Hematopoietic multipotent progenitor cell treated with erythropoietin and hydrocortisone succinate and interleukin-3 and kit ligand, for 8 days (in vitro differentiated cells): ENCODE measurements at places on chromosomes 4 and X.

GRCh38 chr4:76654791-76655190 lies 219.8 kb downstream of the SHROOM3 start:
- DNase-seq, result no peak

GRCh38 chr4:170750519-170750918 lies 660.8 kb upstream of the AADAT start:
- no peak for DNase-seq

GRCh38 chr4:159177265-159178150 lies 74.6 kb downstream of the RAPGEF2 start:
- no peak for DNase-seq

DNA sequence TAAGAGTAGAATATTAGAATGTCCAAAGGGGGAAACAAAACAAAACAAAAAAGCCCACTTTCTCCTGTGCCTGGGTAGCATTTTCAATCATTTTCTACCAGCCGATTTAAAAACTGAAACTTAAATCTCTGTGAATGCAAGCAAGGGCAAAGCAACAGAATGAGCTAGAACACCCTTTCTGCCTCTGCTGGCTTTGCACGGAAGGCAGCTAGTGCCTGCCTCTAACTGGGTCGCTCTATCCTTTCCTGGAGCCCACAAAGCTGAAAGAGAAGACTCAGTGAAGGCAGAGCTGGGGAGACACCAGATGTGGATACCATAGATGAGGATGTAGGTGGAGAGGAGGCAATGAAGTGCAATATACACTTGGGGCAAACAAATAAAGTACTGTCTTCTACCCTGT lies 248.9 kb upstream of the TTC29 start:
- no peak for DNase-seq

- no peak for DNase-seq
Observed at GRCh38 chr4:165610679-165611437, 232.1 kb downstream of the CPE start.

DNA sequence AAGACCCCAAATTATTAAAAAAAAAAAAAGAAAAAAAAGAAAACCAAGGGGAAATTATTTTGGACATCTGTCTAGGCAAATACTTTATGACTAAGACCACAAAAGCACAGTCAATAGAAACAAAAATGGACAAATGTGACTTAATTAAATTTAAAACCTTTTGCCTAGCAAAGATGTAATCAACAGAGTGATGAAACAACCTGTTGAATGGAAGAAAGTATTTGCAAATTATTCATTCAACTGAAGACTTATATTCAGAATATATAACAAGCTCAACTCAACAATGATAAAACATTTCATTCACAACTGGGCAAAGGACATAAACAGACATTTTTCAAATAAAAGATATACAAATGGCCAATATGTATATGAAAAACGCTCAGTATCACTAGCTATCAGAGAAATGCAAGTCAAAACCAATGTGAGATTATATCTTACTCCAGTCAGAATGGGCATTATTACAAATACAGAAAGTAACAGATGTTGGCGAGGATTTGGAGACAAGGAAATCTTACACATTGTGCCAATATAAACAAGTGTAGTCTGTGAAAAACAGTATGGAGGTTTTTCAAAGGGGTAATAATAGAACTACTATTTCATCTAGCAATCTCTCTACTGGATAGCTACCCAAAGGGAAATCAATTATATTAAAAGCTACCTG lies 67.1 kb downstream of the FAAH2 start:
- no peak for DNase-seq

DNA sequence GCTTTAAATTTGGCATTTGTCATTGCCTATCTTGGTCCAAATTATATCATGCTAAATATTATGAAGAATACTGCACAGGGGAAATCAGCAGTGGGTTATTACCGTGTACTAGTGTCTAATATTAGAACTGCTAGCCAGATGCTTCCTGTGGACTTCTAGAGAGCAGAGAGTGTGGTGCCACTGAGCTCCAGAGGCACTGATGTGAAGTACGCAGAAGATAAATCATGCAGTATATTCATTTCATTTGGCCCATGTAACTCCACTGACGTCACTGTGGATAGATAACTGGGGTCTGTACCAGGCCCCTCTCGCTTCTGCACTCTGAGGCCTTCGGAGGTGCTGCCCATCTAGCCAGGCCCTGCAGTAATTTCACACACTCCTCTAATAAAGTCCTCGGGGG lies 80.0 kb downstream of the ALPK1 start:
- DNase-seq, result no peak

DNA sequence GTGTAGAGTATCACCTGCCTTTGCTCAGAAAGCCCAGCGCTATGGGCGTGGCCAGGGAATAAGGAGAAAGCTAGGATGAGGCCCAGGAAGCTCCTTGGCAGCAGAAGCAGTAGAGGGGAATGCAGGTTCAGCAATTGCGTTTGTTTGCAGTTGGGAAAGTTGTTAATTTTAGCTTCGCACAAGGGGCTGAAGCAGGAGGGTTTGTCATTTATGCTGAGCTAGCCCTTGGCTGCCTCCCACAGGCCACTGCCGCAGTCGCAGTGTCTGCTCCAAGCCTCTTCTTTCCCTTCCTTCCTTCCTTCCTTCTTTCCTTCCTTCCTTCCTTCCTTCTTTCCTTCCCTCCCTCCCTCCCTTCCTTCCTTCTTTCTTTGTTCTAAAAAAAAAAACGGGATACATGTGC lies 21.5 kb downstream of the FRMPD3 start:
- no peak for DNase-seq

DNA sequence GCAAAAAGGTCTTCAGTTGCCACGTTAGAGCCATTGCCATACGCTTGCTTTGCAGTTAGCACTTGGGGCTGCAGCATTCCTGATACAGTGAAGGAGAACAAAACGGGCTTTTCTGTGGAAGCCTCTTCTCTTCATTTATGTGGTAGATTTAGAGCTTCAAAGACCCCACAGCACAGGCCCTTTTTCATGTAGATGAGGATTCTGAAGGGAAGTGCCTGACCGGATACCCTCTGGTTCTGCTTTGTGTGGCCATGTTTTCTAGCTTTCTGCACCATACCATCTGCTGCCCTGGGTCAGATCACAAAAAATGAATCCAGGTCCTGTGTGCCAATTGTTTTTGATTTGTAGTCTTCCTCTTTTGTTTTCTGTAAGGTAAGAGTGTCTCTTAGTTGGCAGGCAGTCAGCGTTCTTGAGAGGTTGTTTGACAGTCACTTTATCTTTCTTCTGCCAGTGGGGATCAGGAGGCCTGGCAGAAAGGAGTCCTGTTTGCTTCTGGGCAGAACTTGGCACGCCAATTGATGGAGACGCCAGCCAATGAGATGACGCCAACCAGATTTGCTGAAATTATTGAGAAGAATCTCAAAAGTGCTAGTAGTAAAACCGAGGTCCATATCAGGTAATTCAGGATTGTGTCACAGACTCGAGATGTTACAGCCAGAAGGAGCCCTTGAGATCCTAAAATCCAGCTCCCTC lies 7.7 kb downstream of the LAP3 start:
- DNase-seq, result no peak

DNA sequence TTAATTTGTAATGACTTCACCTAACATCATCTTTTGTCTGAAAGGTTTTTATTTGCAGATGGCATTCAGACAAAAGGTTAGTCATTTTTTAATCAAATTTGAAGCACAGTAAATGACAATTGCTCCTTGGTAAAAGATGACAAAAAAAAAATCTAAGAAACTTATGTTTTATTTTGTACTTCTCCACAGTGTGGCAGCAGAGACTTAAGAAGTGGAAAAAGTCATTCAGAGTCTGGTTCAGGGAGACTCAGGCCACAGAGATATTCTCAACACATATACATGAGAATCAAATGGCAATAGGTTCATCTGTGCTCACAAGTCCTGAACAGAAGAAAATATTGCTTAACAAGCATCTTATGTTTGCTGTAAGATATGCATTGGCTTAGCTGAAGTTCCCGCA lies 436.2 kb downstream of the KCNIP4 start:
- peak; percentile 45 for DNase-seq

- no peak for DNase-seq
Observed at GRCh38 chrX:148466292-148466691, 34.1 kb upstream of the AFF2 start.

DNA sequence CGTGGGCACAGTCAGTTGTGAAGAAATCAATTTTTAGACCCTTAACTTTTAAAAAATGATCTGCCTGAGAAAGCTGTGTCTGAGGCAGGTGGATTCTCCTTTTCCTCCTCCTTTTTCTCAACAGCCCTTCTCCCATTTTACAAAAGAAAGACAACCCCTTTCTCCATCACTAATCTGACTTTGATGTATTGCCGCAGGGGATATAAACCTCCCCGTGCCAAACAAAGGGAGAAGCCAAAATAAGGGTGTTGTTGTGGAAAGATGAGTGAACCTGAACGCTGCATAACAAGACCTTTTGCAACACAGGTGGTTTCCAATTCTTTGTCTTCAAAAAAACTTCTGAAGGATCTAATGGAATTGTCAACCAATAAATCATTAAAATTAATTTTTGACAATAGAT lies 8.4 kb upstream of the FHL1 start:
- DNase-seq, result no peak

DNA sequence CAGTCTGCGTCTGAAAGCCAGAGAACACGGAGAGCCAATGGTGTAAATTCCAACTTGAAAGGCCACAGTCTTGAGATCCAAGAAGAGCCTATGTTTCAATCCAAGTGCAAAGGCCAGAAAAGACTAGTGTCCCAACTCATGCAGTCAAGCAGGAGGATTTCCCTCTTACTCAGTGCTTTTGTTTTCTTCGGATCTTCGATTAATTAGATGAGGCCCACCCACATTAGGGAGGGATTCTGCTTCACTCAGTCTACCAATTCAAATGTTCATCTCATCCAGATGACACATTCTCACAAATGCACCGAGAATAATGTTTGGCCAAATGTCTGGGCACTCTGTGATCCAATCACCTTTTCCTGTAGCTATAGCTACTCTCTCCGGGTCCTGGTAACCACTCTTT lies 91.5 kb upstream of the S100G start:
- DNase-seq, result no peak

- peak; percentile 70 for DNase-seq
Observed at GRCh38 chrX:56733459-56734046, 4.5 kb downstream of the NBDY start.

DNA sequence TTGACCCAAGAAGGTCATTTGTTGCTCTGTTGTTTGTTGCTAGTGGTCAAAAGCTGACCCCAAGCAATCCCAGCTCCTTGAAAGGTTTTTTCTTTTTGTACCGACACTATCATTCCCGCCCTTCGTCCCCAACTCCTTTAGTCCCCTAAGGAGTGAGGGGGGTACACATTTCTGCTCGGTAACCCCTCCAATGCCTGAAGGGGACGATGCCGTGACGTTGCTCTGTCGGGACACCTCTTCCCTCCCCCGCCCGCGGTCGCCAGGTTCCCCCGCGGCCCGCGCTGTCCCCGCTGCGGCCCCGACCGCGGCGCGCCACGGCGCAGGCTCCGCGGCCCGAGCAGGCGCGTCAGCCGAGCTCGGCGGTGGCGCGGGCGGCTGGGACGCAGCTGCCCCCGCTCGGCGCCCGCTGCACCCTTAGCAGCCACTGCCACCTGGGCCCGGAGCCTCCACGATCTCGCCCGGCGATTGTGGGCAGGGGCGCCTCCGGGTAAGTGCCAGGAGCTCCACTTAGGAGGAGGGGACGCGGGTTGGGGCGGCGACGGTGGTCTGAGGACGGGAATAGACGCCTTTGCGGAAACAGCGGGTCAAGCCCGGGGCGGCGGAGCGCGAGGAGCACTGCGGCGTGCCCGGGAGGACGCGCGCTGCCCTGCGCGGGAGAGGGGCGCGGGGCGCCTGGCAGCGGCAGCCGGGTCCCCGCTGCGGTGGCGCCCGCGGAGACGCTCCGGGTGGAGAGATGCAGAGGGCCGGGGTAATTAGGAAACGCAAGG lies at the start of gene GLRB:
Gene GLRB (plus strand): TSS at position 340 of the 767 bp plus-strand sequence. CDS start 1,875 bp downstream, outside the sequence.
- DNase-seq, result no peak

DNA sequence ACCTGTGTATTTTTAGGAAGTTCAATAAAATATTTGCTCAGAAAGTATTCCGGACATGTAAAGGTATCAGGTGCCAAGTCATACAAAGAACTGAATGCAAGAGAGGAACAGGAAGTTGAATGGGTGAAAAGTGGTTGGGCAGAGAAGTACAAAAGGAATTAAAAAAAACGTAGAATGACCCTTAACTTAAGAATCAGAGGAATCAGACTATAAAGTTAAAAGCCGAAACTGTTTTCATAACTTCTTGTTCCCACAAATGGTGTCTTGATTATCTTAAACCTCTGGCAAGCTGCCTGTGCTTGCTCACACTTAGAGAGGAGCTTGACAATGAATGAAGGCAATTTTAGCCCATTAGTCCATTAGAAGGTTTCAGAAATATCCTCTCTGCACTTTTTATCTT lies 81.6 kb upstream of the HHIP start:
- DNase-seq, result no peak

GRCh38 chr4:153095448-153096204 lies 108.6 kb upstream of the TRIM2 start:
- no peak for DNase-seq

DNA sequence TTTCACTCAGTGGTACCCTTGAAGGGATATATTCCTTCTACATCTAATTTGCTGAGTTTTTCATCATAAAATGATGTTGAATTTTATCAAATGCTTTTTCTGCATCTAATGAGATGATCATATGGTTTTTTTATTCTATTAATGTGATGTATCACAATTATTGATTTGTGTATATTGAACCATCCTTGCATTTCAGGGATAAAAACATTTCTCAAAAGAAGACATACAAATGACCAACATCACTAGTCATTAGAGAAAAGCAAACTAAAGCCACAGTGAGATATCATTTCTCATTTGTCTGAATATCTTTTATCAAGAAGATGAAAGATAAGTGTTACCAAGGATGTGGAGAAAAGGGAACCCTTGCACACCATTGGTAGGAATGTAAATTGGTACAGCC lies 65.7 kb upstream of the MXD4 start:
- no peak for DNase-seq

DNA sequence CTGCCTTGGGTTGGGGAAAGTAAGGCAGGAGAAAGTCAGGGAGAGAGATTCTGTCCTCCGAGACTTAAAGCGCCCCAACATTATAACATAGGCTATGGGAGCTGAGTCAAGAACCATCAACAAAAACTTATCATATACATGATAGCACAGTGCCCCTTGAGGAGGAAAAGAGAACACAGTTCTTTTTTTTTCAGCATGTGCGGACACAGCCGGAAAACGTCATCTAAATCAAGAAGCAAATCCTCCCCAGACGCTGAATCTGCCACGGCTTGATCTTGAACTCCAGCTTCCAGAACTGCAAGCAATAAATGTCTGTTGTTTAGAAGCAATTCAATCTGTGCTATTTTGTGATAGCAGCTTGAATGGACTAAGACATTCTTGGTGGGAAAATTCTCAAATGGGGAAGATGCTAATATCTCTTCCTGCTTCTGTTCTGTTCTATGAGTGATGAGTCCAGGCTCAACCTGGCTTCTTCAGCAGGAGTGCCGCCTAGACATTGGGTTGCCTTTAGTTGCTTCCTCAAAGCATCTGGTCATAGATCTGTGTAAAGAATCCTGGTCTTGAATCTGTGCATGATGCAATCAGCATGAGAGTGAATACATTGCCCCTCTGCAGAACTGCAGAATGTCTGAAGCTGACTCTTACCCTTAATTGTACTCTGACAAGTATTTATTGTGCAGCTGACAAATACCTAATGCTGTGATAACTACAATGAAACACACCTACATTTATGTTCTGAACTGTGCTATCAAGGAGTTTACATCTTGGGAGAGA lies 549.8 kb upstream of the PRKX start:
- DNase-seq, result no peak
